ENCODE measurements at places on chromosomes 1 and 21. TPM values are rescaled to one million over a fixed set of nuclear protein-coding genes. Genes with fewer than 3 reads are reported as not detected.

DNA sequence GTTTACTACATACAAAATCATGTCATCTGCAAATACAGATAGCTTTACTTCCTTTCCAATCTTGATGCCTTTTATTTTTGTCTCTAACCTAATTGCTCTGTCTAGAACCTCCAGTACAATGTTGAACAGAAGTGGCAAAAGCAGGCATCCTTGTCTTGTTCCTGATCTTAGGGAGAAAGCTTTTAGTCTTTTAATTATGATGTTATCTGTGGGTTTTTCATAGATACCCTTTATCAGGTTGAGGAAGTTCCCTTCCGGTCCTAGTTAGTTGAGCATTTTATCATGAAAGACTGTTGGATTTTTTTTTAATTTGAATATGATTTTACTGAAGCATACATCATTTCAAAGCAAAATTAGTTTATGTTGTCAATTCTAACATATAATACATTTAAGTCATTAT, 45.7 kb upstream of the DISC1 start:
- H3K27ac ChIP-seq, result no peak overlapping the region
- H3K27me3 ChIP-seq, result peaks cover 10% of the 10 kb centered on the region
- H3K4me3 ChIP-seq, result no peak overlapping the region
- DNase-seq, result no peak

The SLC1A7 gene
- not detected for total RNA-seq

The KRTAP11-1 gene
- total RNA-seq, result not detected

DNA sequence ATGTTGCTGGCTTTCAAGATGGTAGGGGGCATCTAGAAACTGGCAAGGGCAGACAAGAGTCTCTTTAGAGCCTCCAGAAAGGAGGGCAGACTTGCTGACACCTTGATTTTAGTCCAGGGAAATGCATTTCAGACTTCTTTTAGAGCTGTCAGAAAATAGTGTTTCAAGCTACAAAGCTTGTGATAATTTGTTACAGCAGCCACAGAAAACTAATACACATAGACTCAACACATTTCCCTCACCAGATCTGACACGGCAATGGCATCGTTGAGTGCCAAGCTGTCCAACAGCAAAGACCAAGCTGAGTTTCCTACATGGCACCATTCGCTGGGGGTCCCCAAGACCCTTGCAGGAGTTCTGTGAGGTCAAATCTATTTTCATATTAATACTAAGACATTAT, 62.0 kb downstream of the SLC9A1 start:
- no peaks in the 10 kb centered on the region for H3K27me3 ChIP-seq
- no peak for DNase-seq
- H3K4me1 ChIP-seq, result no peaks in the 10 kb centered on the region
- H3K27ac ChIP-seq, result no peak overlapping the region

The ARF1 gene
- 409 TPM for total RNA-seq

- no peak for DNase-seq
- H3K36me3 ChIP-seq, result peaks cover 77% of the 10 kb centered on the region
- H3K27ac ChIP-seq, result no peak overlapping the region
- peaks cover 35% of the 10 kb centered on the region for H3K4me1 ChIP-seq
- no peaks in the 10 kb centered on the region for H3K27me3 ChIP-seq
Measured at GRCh38 chr1:24939040-24939674, 9.1 kb upstream of the RUNX3 start.

The COA6 gene
- total RNA-seq, result 60.3 TPM

GRCh38 chr21:45461369-45461750, 56.4 kb downstream of the COL18A1 start:
- peaks cover 9% of the 10 kb centered on the region for H3K27me3 ChIP-seq
- no peak for DNase-seq
- no peaks in the 10 kb centered on the region for H3K36me3 ChIP-seq
- no peaks in the 10 kb centered on the region for H3K4me1 ChIP-seq
- no peak overlapping the region for H3K4me3 ChIP-seq

The KRTAP26-1 gene
- total RNA-seq, result not detected
